ENCODE measurements at places on chromosomes 11 and 22.

GRCh38 chr11:1728931-1729691, 21.3 kb downstream of the IFITM10 start:
- no peak for DNase-seq

DNA sequence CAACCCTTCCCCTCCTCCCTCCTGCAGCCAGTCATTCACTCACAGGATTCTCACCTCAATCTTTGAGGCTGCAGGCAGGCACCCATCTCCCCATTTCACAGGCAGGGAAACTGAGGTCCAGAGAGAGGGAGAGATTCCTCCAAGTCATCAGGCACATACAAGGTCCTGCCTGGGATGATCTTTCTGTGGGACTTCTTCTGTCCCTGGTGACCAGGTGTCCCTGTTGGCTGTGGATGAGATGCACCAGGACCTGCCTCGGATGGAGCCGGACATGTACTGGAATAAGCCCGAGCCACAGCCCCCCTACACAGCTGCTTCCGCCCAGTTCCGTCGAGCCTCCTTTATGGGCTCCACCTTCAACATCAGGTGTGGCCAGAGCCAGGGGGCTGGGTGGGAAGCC, 7.8 kb downstream of the FTH1 start:
- DNase-seq: no peak

DNA sequence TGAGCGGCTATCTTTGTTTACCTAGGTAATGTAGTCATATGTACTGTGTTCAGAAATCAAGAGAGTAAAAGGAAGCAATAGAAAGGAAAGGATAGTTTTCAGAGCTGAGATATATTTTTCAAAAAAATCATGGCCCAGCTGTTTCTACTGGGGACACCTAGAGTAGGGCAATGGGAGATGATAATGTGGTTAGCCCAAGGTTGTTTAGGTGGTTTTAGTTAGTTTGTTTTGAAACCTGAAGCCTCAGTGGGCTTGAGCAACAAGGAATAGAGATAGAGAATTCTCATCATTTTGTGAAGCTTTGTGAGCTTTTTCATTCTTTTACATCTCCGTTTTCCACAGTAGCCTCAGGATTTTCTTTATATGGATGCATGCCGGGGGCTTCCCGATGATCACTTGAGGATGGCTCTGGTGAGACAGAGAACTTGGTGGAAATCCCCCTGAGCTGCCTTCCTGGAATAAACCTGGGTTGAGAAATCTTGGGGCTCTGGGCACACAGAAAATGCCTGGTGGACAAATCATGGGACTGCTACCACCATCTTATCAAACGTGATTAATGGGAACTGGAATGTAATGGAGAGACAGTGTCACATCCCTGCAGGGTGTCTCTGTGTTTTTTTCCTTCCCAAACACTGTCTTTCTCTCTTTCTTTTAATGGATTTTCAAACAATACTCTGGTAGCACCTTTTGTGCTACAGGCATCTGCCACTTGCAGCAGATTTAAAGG, 49.0 kb downstream of the ARHGAP42 start:
- DNase-seq: peak; percentile 23

DNA sequence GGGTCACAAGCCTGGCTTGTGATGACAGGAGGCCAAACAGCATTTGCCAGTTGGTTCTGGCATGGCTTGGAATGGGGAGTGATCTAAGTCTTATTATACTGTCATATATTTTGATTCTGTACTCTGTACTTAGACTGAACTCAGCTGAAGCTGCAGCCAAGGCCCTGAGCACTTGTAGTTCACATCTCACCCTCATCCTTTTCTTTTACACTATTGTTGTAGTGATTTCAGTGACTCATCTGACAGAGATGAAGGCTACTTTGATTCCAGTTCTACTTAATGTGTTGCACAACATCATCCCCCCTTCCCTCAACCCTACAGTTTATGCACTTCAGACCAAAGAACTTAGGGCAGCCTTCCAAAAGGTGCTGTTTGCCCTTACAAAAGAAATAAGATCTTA, 843 bp downstream of the OR56B1 start:
- peak; percentile 18 for DNase-seq

- peak; percentile 20 for DNase-seq
These were observed 1.1 kb upstream of the VPS37C start for GRCh38 chr11:61162092-61162941.

DNA sequence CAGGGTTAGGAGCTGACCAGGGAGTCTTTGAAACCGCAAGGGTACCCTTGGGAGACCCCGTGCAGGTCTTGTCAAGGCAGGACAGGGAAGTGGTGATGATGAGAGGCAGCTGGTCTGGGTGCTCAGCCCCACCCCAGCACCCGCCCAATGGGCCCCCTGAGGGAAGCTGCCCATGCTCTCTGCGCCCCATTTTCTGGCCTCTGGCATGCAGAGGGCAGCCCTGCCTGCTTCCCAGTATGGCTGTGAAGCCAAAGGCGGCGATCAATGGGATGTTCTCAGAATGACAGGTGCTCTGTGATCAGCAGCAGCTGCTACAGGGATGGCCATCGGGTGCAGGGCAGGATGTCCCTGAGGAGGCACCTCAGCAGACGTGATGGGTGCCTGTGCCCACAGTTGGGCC, 54.7 kb downstream of the CDKN1C start:
- no peak for DNase-seq

Data from Daoy (cell line).